ENCODE measurements at places on chromosomes 7 and 10.
A peak's percentile ranks its signal among the peaks of the same experiment; 100 is the strongest.

DNA sequence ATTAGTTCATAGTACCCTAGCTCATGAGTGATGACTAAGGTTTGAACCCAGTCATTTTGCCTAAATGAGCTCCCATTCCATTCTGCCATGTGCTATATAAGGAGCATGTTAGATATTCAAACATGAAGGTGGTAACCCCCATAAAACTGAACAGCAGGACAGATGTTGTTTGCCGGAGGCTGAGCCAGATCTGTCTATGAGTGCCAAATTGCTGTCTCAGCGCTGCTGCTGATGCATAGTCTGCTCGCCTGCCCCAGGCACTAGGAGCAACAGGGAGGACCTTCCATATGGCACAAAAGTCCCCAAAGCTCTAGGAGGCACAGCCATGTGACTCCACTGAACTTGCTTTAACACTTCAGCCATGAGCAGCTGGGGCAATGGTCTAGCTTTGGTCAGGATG, 466.0 kb upstream of the GHITM start:
- no peak for DNase-seq

- no peak for DNase-seq
Observed at GRCh38 chr7:120402079-120402767, 129.2 kb downstream of the KCND2 start.

GRCh38 chr7:117011419-117012260, 58.3 kb downstream of the ST7 start:
- DNase-seq: no peak

GRCh38 chr10:6211671-6212635, 9.2 kb downstream of the PFKFB3 start:
- no peak for DNase-seq

- DNase-seq: no peak
Observed at GRCh38 chr7:28958980-28959347, 834 bp upstream of the TRIL start.

DNA sequence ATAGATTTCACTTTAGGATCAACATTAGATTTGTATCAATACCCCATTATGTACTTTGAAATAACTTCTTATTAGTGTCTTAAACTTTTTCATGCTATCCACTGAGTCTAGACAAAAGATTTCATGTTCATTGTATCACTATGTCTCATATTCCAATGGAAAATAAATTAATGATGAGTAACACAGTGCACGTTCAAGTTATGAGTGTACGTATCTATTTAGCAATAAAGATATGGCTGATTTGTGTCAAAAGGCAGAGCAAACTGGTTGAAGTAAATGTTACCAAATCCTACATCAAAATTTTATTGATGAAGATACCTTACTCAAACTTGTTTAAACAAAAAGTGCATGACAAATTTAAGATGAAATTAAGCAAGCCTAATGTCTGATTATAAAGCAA, 102.4 kb downstream of the SEMA3E start:
- DNase-seq: no peak

DNA sequence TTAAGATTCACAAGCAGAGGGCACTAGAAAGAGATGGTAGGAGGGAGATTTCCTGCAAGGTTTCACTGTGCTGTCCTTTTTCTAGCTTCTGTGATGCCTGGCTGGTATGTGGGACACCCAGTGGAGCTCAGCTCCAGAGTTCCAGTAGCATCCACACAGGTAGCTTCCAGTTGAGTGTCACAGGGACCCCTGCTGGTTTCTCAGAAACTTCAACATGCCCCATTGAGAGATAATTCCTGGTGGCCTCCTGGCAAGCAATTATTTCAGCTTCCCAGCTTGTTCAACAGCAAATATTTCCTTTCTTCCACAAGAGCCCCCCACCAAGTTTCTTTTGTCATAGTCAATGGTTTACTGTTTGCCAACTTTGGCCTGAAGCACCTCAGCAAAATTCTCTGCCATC, 858.7 kb downstream of the REEP3 start:
- DNase-seq: no peak

GRCh38 chr7:66335318-66335717, 130.2 kb downstream of the TPST1 start:
- DNase-seq: no peak

- no peak for DNase-seq
Observed at GRCh38 chr7:105647591-105647990, 66.3 kb upstream of the EFCAB10 start.

- no peak for DNase-seq
Observed at GRCh38 chr10:130877126-130877525, 434.4 kb downstream of the TCERG1L start.

DNA sequence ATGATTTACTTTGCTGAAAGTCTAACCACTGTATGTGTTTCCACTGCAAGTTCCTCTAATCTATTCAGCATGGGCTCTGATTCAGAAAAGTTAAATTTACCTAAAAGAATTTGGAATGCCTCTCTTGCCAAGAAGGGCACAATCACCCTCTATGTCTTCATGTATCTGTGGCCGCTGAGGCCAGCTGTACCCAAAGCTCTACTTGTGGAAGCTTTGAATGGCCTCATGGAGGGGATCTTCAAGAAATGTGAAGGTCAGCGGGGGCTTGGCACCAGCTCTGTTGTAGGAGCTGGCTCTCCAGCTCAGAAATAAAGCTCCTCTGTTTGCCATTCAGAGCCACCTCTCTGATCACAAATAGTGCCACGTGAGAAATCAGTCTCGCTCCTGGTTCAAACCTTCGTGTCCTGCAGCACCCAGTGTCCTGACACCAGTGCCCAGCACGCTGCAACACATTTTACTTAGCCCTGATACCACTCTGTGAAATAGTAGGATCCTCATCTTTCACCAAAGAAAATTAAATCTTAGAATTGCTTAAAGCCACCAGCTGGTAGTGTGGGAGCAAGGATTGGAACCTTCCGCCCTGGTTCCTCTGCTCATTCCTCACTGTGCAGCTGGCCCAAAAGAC, 61.1 kb downstream of the PKD1L1 start:
- DNase-seq: no peak

DNA sequence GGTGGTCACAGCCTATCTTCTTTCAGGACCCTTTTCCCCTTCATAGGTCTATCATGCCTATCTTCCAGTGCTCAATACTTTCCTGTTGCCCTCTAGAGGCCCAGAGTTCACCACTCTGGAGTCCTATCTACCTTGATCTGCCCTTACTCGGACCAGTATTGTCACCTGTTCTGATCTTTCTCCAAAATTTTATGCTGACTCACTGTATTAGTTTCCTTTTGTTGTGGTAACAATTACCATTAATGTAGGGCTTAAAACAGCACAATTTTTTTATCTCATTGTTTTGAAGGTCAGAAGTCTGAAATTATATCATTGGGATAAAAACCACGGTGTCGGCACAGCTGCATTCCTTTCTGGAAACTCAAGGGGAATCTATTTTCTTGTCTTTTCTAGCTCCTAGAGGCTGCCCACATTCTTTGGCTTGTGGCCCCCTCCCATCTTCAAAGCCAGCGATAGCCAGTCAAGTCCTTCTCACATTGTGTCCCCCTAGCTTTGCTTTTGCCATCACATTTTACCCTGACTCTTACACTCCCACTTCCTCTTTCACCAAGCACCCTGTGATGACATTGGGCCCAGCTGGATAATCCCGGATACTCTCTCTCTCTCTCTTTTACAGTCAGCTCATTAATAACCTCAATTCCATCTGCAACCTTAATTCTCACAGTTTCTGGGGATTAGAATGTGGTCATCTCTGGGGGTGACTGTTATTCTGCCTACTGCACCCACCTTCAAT, 54.6 kb downstream of the TFAM start:
- no peak for DNase-seq

DNA sequence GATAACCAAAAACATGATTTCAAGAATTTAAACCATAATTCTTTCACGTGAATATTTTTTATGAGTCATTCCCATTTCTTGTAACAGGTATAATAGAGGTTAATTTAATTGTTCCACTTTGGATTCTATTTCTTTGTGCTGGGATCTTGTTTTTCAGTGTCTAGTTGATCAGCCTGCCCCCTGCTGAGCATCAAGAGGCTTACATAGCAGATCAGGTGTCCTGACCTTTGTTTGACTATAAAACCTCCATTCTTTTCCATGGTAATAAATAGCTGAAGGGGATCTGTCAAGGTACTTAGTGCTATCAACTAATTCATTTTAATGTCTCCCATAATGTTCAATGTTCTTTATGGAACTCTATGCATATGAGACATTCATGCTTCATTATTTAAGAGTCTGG, 4.9 kb downstream of the COL17A1 start:
- DNase-seq: peak; percentile 22

DNA sequence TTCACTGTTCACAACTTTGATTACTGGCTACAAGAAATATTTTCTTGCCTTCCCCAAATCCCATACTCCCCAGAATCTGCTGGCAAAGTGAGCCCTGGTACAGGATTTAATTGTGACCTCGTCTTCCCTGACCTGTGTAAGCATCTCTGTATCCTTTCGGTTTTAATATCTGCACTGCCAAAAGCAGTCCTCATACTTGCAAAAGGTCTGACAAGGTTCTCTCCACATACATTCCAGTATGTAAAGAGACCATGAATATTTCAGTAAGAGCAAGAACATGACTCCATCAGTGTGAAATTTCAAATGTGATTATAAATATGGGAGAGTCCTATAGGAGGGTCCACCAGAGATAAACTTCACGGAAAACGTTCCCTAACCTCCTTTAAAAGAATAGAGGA, 134.0 kb upstream of the TCF7L2 start:
- DNase-seq: no peak

GRCh38 chr7:11607686-11608085, 224.3 kb downstream of the THSD7A start:
- DNase-seq: no peak

GRCh38 chr7:136056651-136057231, 79.6 kb upstream of the MTPN start:
- DNase-seq: no peak

GRCh38 chr7:157464971-157465886, 128.4 kb downstream of the DNAJB6 start:
- DNase-seq: no peak

DNA sequence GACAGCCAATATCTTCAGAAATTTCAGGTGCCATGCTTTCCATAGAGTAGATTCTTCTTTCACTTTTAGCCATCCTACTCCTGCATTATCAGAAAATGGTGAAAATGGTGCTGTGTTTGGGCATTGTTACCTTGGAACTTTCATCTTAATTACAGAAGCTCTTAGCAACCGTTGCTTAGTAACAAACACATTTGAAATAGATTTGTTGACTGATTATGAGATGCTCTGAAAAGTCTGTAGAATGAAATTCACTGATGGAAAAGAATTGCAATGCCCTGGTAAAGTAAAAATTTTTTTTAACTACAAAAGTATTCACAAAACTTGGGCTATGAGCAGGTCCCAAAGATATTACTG, 249.3 kb upstream of the NEBL start:
- DNase-seq: no peak

DNA sequence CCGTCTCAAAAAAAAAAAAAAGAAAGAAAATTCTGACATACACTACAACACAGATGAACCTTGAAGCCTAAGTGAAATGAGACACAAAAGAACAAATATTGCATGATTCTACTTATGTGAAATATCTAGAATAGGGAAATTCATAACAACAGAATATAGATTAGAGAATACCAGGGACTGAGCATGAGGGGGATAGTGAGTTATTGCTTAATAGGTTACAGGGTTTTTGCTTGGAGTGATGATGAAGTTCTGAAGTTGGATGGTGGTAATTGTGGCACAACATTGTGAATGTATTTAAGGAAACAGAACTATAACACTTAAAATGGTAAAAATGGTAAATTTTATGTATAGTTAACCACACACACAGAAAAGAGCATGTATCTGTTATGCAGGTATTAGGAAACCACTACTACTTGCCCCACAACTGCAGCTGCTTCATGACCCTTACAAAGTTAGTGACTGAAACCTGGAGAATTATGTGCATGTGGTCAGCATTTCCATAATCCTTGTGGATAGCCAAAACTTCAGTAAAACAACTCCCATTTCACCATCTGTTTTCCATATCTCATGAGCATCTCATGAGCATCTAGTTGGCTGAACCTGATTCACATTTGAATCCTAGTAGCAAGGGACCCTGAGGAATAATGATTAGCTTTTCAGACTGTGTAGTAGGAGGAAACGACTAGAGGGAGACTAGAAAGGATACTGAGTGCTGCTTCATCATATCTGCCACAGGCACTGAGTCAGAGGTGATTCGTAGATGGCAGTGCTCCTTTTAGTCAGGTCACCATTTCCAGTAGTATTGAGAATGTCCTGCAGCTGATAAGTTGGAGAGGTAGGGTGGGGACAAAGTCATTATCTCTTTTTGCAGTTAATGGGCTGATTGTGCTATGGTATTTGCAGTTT, 26.3 kb downstream of the SAMD8 start:
- no peak for DNase-seq

- no peak for DNase-seq
Observed at GRCh38 chr10:12950583-12951128, 50.9 kb downstream of the CCDC3 start.

DNA sequence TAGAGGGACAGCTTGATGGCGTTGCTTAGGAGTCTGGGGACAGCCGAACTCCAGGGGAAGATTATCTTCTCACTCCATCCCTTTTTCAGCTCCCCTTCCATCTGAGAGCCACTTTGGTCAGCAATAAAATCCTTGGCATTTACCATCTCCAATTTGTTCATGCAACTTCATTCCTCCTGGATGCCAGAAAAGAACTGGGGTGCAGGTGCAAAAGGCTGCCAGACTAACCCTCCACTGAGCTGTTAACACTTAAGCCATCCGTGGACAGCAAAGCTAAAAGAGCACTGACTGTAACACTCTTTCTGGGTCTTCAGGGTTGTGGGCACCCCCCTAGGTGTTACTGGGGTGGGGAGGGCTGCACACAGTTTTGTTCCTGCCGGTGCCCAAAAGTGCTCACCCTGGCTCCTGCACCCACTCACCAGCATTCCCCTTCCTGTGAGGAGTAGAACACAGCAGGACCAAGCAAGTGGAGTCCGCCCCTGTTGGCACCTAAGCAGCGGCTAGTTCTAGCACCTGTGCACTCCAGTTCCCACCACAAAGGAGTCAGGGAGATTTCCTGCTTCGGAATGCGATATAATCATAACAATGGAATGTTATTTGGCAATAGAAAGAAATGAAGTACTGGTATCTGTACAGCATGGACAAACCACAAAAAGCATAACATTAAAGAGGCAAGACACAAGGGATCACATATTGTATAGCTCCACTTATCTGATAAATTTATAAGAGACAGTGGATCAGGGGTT, 95.1 kb downstream of the NPY start:
- DNase-seq: no peak

DNA sequence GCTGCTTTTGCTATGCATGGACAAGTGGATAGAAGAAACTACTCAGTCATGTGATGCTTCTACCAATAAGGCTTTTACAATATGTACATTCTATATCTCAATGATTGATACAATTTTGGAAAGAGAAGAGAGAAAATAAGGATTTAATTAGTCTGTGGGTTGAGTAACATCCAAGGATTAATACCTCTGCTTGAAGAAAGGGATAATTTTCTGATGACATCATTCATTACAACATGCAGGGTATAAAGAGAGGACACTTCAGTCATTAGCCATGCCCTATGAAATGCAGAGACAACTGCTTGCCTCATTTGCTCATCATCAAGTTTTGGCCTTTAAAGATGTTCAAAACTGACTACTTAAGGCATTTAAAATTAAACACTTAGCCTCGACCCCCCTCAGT, 237.3 kb downstream of the AHR start:
- no peak for DNase-seq

GRCh38 chr10:118569882-118570252, 25.6 kb downstream of the PRLHR start:
- DNase-seq: no peak
